ENCODE measurements at places on chromosomes 12 and 14. TPM values are rescaled to one million over a fixed set of nuclear protein-coding genes. Genes with fewer than 3 reads are reported as not detected.

GRCh38 chr14:68558096-68558495, 234.8 kb downstream of the ZFP36L1 start:
- DNase-seq, result no peak

DNA sequence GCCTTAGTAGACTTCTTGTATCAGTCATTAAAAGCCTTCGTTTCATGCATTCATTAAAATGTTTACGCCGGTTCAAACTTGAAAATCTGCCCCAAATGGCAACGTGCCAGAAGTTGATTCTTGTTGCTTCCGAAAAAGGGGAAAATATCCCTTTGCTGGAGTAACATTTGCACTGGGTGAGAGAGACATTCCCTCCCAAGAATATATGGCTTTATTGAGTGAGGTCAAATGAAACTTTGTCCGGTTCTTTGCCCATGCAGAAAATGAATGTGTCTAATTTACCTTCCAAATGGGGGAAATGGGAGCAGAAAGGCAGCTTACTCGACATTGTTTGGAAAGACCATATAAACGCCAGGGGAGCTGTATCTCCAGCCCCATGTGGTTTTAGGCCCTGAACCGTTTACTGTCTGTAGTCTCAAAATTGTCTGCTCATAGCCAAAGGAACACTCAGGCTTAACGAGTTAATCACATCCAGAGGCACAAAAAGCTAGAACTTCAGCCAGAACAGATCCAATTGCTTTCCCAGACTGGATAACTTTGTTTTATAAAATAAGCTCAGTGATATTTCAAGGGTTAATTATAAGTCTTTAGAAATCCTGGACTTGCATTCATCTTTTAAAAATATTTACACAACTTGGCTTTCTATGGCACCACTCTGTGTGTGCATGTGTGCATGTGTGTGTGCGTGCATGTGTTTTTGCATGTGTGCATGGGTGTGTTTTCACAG, 2.9 kb upstream of the EMP1 start:
- no peak for DNase-seq

- DNase-seq, result no peak
Measured at GRCh38 chr14:72657214-72657921, 236.5 kb downstream of the DPF3 start.

DNA sequence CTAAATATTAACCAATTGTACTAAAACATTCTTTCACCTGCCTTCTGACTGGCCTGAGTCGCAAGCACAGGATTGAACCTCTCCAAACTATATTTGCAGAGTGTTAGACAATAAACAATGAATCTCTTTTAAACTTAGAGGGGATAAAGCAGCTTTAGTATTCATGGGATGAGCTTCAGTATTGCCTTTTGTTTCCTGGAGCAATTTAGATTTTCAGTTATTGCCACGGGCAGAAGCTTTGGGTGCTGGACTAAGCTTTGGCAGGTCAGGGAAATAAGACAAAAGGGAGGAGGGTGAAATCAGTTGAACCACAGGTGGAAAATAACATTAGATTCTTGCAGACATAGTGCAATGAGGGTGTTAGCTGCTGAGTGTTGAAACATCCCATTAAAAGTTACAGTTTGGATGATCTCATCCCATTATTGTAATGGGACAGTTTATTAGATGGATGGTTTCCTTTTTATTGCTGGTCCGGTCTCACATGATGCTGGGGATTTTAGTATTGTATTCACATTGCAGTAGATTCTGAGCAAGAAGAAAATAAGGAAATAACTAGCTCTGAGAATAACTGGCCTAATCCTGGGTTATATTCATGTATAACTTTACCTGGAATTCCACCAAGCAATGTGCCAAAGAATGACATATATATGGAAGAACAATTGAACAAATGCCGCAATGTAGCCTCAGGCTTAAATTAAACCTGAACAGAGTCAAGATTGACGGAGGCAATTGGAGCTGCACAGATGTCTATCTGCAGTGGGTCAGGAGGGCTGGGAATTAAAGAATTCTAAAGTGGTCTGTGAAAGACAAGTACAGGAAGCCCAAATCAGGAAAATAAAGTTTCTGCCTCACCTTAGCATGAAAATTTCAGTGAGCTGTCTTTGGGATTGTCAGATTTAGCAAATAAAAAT, 1092.8 kb upstream of the SEL1L start:
- no peak for DNase-seq

DNA sequence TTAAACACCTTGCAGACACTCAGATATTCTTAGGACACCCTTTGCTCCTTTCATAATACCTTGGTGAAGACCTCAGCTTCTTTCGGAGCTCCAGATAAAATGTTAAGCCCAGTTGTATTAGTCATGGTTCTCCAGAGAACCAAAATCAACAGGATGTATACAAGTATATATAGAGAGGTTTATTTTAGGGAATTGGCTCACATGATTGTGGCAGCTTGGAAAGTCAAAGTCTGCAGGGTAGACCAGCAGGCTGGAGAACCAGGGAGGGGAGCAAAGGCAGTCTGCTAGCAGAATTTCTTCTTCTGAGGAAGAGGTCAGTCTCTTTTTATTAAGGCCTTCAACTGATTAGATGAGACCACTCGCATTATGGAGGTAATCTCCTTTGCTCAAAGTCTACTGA, 6.9 kb upstream of the IGF1 start:
- DNase-seq, result no peak

DNA sequence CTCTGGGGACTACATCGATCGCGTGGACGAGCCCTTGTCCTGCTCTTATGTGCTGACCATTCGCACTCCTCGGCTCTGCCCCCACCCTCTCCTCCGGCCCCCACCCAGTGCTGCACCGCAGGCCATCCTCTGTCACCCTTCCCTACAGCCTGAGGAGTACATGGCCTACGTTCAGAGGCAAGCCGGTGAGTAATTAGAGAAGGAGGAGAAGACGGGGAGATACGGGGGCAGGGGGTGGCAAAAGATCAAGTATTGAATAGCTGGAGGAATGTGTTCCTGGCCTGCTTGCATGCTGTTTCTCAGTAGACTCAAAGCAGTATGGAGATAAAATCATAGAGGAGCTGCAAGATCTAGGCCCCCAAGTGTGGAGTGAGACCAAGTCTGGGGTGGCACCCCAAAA, 21.9 kb downstream of the OS9 start:
- no peak for DNase-seq

DNA sequence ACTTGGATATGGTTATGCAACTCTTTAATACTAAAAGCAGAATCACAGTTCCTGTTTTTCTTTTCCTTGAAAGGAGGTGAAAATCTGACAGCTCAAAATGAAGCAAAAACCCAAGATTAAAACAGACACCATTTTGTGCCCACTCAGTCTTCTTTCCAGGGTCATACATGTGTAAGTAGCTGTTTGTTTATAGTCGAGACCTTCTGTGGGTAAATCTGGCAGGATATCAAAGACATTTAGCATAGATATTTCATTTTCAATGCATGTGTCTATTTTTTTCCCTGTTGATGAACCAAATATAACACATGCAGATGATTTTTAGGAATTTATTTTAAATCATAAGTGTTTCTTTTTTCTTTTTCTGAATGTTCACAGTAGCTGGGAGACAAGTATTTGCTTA, 398.8 kb downstream of the FOXG1 start:
- no peak for DNase-seq

- DNase-seq, result no peak
Measured at GRCh38 chr14:96515731-96516130, 13.5 kb downstream of the PAPOLA start.

DNA sequence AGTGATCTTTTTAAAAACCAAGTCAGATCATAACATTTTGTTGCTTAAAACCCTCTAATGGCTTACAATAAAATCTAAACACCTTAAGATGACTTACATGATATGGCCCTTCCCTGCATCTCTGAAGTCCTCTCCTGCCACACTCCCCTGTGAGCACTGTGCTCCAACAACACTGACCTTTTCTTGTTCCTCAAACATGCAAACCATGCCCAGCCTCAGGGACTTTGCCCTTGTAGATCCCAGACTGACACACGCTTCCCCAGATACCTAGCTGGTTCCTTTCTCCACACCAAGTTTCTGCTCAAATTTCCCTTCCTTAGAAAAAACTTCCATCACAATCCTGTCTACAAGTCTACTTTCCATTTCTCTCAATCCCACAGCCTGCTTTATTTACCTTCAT, 128.6 kb downstream of the IPO8 start:
- no peak for DNase-seq

DNA sequence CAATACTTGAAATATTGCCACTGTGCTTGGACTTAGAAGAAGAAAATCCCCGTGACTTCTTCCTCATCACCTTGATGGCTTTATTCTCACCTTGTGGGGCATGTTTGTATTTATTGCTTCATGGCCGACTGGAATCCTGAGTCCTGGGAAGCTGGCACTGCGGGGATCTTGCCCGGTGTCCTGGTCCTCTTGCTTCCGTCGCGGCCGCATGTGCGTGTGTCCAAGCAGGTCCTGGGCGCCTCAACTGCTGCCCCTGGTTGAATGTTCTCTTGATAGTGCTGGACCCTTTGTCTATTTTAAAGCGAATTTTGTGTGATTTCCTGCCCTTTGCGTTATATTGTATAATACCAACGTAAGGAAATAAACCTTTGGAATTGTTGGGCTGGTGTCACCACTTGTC, 6.3 kb upstream of the PUS1 start:
- no peak for DNase-seq

- DNase-seq, result no peak
Measured at GRCh38 chr12:59055204-59055860, 135.0 kb upstream of the LRIG3 start.

DNA sequence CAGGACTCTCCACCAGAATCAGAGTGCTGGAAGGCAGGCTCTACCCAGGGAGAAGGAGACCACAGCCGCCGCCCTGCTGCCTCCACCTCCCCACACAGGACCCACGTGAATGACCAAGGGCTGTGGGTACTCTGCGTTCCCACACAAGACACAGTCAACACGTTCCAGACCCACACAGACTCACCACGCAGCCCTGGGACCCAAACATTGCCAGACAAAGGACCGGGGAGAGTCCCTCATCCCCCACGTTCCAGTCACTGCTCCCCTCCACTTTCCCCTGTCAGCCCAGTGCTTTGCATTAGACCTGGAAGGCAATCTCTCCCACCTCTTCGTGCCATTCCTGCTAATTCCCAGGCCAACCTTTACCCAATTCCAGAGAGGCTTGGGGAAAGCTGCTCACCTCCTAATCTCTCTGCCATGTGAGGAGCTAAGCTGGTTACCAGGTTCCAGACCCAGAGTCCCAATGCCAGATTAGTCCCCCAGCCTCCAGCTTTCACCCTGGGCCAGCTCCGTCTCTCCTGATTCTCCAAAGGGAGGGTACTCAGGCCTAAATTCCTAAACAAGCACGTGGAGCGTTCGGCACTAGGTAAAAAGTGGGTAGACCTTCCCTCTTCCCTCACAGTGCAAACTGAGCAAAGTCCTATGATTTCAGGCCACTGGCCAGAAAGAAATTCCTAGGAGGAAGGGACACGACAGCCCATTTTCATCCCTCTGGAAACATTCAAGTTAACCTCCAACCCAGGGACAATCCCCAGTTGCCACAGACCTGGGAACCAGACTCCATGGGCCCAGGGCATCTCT, 4.9 kb downstream of the SLC6A13 start:
- no peak for DNase-seq

DNA sequence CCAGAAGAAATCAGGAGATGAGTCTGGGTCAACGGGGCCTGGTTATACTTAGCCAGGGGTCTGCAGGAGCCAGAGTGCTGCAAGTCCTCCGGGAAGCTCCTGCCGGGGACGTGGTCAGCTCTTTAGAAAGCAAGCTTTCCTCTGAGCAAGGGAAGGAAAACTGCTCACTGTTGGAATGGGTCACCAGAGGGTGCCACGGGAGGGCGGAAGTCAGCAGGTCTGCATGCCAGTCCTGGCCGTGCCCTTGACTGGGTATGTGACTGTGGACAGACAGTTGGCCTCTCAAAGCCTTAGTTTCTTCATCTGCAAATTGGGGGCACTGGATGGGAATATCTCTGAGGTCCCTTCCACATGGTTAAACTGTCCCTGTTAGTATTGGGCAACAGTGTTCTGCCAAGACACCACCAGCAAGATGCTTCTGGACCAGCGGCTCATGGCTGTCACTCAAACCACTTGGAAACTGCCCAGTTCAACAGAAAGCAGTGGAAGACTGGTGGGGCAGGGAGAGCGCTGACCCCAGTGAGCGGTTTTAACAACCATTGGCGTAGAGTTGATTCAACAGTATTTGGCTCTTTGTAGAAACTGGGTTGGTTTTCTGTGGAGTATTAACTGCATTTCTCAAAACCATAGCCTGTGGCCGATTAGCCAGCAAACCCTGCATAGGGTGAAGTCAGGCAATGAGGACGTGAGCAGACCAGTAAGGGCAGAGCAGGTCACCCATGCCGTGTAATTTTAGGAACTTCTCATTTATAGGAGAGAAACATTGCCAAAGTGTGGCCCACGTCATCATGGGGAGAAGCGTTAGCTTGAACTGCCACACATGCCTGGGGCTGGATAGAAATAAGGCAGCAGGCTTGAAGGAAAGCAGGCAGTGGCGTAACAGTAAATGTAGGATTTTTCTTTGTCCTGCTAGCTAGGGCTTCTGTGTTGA, 163.9 kb upstream of the PRMT8 start:
- DNase-seq, result no peak

DNA sequence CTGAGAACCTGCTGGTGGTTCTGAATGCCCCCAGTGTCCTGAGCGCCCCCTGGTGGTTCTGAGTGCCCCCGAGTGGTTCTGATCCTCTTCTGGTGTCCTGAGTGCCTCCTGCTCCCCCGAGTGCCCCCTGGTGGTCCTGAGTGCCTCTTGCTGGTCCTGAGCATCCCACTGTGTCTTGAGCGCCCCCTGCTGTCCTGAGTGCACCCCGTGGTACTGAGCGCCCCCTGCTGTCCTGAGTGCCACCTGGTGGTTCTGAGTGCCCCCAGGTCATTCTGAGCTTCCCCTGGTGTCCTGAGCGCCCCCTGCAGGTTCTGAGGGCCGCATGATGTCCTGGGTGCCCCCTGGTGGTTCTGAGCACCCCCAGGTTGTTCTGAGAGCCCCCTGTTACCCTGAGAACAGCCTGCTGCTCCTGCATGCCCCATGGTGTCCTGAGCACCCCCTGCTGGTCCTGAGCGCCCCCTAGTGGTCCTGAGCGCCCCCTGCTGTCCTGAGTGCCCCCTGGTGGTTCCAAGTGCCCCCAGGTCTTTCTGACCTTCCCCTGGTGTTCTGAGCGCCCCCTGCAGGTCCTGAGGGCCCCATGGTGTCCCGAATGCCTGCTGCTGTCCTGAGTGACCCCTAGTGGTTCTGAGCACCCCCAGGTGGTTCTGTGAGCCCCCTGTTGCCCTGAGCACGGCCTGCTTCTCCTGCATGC, 1165.4 kb downstream of the TMEM121 start:
- peak; percentile 66 for DNase-seq

- DNase-seq, result no peak
Measured at GRCh38 chr12:15701206-15701605, 88.0 kb downstream of the EPS8 start.

The CAPZA3 gene
- not detected for total RNA-seq

The CELA1 gene
- total RNA-seq, result not detected

The GALNT4 gene
- 2.3 TPM for total RNA-seq

The KLRB1 gene
- 0.38 TPM for total RNA-seq

The VAMP1 gene
- total RNA-seq, result 4.2 TPM

The OR4K17 gene
- total RNA-seq, result not detected

The TSHR gene
- not detected for total RNA-seq

The CEBPE gene
- not detected for total RNA-seq

The SLC22A17 gene
- 10.1 TPM for total RNA-seq

The KRT6C gene
- not detected for total RNA-seq

The EPYC gene
- not detected for total RNA-seq

The FOXN4 gene
- not detected for total RNA-seq

The ADCY6 gene
- total RNA-seq, result 55.6 TPM

The RND1 gene
- total RNA-seq, result 0.41 TPM

The NUDT14 gene
- total RNA-seq, result 33.9 TPM

The FLVCR2 gene
- total RNA-seq, result 3.4 TPM

The SYT1 gene
- 0.24 TPM for total RNA-seq

The PIP4K2C gene
- total RNA-seq, result 13.1 TPM

The LTB4R gene
- 2.1 TPM for total RNA-seq

The FAM90A1 gene
- 0.46 TPM for total RNA-seq

The TMEM179 gene
- total RNA-seq, result not detected

The PLXNC1 gene
- total RNA-seq, result 3.0 TPM

The SARNP gene
- 50.2 TPM for total RNA-seq

Measured in Right ventricle myocardium inferior (tissue), 1 donor.